Kidney (tissue), 22 donors: ENCODE measurements at places on chromosomes 1 and 21. TPM values are rescaled to one million over a fixed set of nuclear protein-coding genes. Genes with fewer than 3 reads are reported as not detected.

DNA sequence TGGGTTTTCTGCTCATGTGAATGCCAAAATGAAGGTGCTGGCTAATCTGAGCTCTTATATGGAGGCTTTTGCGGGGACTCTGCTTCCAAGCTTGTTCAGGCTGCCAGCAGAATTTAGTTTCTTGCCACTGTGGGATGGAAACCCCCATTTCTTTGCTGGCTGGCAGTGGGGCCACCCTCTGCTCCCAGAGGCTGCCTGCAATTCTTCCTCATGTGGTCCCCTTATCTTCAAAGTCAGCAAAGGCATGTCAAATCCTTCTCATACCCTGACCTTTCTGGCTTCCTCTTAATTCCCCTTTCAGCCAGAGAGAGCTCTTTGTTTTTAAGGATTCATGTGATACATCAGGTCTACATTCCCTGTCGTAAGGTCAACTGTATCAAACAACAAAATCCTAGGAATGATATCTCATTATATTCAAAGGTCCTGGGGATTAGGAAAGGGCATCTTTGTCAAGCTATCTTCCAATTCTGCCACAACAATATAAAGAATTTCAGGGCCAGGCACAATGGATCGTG, 5.2 kb upstream of the GPR161 start:
- no peak for DNase-seq

DNA sequence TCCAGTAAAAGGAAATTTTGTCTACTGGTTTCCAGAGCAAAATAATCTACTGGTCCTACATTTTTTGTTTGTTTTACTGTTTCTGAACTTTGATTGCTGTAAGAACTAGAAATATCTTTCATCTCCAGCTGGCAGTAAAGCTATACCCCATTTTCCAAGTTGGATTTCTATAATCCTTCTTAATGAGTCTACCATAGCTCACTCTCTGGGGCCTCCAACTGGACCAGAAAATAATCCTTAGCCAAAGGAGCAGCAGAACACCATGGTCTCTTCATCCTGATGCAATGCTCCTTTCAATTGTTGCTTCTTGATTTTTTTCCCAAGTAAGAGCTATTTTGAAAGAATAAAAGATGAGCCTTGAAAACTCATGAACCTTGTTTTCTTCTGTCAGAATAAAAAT, 110.0 kb upstream of the COL11A1 start:
- DNase-seq = no peak

The CAPZB gene
- total RNA-seq = 265 TPM

DNA sequence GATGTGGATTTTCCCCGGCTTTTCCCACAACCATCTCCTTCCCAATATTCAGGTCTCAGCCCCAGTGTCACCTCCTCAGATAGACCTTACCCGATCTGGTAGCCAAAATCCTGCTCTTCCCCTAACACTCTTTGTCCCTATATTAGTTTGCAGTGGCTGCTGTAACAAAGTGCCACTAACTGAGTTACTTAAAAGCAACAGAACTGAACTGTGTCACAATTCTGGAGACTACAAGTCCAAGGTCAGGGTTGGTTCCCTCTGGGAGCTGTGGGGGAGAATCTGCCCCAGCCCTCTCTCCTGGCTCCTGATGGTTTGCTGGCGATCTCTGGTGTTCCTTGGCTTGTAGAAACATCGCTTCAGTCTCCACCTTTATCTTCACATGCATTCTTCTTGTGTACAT, 64.0 kb downstream of the NENF start:
- no peak for DNase-seq

- DNase-seq = peak; percentile 51
Observed at GRCh38 chr1:69288416-69288815, 279.3 kb upstream of the LRRC7 start.

GRCh38 chr21:45806042-45806441, 162.5 kb downstream of the PCBP3 start:
- no peak for DNase-seq

- DNase-seq = peak; percentile 97
Observed at GRCh38 chr1:202010180-202011015, at the start of gene ELF3. TSS of gene ELF3 (plus strand) at chr1:202010587. CDS start at chr1:202011137, 550 bp downstream.

- peak; percentile 90 for DNase-seq
Observed at GRCh38 chr1:24853649-24854048, 76.4 kb downstream of the RUNX3 start.

DNA sequence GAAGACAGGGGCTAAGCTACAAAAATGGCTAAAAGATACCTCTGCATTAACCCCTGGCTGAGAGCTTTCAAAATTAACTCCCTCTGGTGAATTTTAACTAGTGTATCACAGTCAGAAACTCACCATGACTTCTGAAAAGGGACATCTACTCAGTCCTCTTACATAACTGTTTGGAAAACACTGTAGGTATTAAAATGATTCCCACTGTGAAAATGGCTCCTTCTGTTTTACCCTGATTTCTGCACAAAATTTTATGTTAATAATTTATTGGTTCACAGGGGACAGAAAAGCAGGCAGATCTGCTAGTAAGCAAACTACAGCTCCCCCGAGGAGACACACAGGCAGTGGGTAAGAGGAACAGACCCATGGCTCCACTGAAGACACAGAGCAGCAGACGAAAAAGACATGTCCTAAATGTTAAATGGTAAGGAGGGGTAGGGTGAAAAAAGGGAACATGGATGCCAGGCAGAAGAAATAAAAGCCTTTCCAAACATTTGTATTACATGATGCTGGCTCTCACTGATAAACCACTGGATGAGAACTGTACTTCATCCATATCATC, 111.7 kb downstream of the SLC45A1 start:
- DNase-seq = no peak

DNA sequence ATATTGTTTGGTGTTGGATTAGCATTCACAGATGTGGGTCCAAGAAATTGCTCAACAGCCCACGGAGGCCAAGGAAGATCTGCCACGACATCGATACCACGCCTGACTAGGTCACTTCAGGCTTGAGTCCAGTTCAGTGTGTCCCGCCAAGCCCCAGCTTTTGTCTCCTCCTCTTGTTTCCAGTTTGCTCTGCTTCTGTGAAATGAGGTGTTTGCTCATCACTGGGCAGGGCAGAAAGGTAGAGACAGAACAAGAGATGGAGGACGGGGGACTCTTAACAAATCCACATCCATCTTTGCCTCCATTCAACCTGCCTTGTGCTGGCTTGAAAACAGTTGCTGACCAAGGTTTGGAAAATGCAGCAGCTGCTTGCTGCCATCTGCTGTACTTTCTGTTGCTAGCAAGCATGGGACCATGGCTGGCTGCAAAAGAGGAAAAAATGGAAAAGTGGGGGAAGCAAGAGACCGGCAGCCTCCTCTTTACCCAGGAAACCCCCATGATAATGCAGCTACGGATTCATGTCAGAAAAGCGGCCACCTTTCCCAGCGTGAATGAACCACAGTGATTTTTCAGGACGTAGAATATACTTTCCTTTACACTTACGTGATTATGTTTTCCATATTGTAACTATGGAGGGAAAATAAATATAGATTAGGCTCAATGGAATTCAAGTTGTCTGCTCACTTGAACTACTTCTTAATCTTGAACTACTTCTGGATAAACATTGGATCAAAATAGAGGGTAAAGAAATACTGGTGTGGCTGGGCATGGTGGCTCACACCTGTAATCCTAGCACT, 80.2 kb upstream of the GREM2 start:
- DNase-seq = peak; percentile 68

The OMA1 gene
- total RNA-seq = 42.6 TPM

DNA sequence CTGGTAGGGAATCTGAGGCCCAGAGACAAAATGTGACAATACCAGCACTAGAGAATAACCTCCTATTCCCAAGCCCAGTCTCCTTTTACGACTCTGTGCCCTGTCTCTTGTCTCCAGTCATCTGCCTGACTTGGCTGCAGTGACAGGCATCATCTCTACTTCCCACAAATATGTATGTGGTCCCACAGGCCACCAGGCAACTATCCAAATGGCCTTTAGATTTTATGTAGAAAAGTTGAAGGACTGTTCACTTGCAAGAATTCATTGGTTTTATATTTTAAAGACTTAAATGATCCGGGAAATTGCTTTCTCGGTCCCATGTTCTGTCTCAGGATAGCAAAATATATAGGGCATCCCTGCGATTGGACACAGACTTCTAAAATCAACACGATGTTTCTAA, 11.6 kb downstream of the KRTAP24-1 start:
- no peak for DNase-seq

DNA sequence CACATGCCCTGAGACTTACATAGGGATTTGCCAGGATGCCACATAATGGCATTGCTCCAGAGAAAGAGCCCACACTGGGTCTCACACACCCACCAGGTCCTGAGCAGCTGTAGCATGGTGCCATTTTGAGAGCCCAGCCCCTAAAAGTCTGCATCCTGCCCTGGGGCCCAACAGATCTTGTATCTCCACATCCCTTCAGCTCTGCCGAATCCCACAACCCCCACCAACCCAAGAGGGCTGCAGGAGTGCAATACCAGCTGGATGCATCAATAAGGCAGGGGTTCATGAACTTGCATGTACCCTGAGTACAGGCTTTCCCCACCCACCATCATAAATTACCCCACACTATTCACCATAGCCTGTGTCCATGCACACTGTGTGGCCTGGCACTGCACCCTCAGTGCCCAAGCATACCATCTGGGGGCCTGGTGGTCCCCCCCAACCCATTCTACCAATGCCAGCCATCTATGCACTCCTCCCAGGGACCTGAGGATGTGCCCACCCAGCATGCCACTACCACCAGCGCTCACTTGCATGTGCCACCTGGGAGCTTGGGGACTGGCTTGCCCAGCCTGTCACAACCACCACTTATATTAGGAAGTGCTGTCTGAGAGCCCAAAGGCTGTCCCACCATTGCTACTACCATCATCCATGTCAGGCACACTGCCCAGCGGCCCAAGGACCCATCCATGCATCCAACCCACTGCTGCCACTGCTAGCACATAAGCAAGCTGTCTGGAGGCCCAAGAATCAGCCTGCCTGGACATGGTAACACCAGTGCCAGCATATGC, 4.1 kb upstream of the KRTAP12-2 start:
- no peak for DNase-seq

DNA sequence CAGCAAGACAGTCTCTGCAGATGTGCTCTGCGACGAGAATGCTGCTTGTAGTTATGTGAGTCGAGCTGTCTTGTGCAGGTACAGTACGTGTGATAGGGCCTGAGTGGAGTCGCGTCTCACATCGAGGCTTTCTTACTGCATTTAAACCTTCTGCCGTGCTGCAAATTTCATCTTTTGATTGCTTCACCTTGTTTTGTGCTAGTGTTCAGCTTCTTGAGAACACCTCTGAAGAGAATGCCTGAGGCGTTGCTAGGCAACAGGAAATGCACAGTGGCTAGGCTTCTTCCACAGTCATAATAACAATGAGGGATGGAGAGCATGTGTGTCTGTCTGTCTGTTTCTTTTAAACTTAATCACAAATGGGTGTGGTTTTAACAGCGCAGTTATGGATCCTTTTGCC, 52.9 kb downstream of the MRPS6 start:
- DNase-seq = peak; percentile 32

GRCh38 chr1:26203642-26204318, 13.4 kb downstream of the CATSPER4 start:
- no peak for DNase-seq

DNA sequence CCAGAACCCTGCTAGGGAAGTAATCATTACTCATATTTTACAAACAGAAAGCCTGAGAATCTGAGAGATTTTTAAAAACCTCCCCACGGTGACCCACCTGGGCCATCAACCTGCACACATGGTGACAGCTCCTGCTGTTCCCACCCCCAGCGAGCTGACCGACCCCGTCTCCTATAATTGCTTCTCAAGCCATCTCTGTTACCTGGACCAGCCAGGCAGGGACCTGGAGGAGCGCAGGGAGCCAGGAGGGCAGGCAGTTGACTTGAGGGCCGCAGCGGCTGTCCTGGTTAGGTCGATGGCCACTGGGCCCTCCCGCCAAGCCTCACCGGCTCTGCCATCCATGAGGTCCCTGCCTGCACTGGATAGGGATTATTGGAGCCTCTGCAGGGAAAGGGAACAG, 7.7 kb downstream of the TFF2 start:
- DNase-seq = no peak

The CFHR3 gene
- total RNA-seq = 2.1 TPM

DNA sequence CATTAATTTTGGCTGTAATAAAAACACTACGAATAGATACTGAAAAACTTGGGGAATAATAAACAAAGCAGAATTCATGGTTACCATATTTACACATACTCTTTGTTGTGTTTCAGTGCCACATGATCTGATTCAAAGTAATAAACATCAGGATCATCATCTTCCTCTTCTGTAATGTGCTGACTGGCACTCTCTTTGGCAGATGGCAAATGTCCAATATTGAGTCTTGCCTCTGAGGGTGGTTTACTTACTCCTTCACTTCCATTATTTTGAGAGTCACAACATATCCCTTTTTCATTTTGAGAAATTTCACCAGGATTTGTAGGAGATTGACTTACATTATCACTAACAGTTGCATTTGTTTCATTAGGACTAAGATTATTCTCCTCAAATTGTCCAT, 50.7 kb downstream of the ZZZ3 start:
- no peak for DNase-seq

The SHISA4 gene
- total RNA-seq = 10.4 TPM

The TTC39A gene
- total RNA-seq = 70.1 TPM

DNA sequence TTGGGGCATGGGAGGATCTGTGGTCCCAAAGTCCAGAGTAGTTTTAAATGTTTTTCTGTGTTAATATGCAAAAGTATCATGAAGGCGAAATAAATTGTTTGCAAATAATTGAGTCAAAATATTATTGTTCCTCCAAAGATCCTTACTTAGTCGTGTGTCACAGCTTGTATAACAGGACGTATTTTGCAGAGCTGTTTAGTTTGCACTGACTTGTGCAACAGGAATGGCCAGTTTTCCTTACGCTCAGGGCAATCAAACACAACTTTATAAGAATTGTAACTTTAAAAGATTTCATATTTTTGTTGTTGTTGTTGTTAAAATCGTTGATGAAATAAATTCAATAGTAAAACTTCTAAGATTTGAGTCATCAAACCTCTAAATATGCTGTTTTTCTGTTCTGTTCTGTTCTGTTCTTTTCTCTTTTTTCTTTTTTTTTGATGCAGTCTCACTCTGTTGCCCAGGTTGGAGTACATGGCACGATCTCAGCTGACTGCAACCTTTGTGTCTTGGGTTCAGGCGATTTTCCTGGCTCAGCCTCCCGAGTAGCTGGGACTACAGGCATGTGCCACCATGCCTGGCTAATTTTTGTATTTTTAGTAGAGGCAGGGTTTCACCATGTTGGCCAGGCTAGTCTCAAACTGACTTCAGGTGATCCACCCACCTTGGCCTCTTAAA, 60.6 kb downstream of the UCK2 start:
- no peak for DNase-seq

- no peak for DNase-seq
Observed at GRCh38 chr1:112524251-112524650, 15.5 kb downstream of the WNT2B start.

The ADPRS gene
- total RNA-seq = 26.9 TPM

The DNASE2B gene
- not detected for total RNA-seq
